NCI-H187 treated with DMSO at 0.1 percent for 48 hours (cell line): ENCODE measurements at places on chromosomes 6 and 20.

DNA sequence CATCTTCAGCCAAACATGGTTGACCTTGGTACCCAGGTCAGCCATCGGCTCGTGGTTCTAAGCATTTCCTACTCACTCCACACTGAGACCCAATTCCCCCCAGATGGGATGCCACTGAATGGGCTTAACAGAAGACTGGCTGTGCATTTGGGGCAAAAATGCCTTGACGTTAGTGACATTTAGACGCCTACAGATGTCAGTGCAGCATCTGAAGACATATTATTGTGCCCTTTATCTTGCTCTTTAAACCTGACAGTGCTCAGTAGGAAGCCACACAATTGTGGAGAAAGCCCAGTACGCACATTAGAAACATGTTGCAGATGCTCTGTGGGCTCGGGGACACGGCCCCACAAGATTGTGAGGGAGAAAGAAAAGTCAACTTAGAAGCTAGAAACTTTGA lies 414.7 kb downstream of the PTPRT start:
- DNase-seq, result no peak

- no peak for DNase-seq
Observed at GRCh38 chr6:156828280-156828703, 51.1 kb downstream of the ARID1B start.

GRCh38 chr6:73586416-73586974 lies 65.7 kb upstream of the EEF1A1 start:
- no peak for DNase-seq

- DNase-seq, result no peak
Observed at GRCh38 chr6:128371136-128371535, 149.3 kb downstream of the PTPRK start.

- no peak for DNase-seq
Observed at GRCh38 chr20:78338-78737, 9.1 kb upstream of the DEFB125 start.

- DNase-seq, result no peak
Observed at GRCh38 chr6:145809211-145809610, 5.4 kb downstream of the FBXO30 start.

GRCh38 chr6:159494586-159494972 lies 198.5 kb downstream of the SOD2 start:
- DNase-seq, result no peak
